ENCODE measurements at places on chromosomes 16 and 17.

DNA sequence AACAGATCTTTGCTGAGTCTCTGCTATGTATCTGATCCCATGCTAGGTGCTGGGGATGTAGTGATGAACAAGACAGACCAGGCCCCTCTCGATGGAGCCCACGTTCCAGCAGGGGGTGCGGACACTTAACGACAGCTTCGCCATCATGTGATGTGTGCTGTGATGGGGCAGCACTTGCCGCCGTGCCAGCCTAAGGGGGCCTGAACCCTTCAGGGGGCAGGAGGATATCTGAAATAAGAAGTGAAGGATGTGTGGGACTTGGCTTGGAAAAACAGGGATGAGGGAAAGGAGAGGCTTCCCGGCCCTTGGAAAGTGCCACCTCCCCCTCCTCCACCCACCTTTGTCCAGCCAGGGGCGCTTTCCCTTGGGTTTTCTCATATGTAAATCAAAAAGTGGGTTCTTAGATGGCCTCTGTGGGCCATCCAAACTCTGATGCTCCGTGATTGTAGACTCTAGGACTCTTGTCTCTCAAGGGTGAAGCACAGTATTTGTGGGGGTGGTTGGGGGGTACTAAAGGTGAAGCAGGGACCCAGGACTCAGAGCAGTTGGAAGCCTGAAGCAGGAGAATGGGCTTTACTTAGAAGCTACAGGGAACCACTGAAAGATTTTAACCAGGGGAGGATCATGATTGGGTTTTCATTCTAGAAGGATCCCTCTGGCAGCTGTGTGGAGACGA lies 4.0 kb upstream of the DLX3 start:
- no peak for DNase-seq

- no peak for DNase-seq
Observed at GRCh38 chr17:41766135-41766534, 20.4 kb downstream of the JUP start.

GRCh38 chr17:55728361-55728760 lies 5.7 kb upstream of the TMEM100 start:
- DNase-seq = no peak

- no peak for DNase-seq
Observed at GRCh38 chr16:21638573-21638975, 13.8 kb downstream of the IGSF6 start.

GRCh38 chr17:18248300-18248731 lies 10.2 kb downstream of the FLII start:
- DNase-seq = peak; percentile 42

DNA sequence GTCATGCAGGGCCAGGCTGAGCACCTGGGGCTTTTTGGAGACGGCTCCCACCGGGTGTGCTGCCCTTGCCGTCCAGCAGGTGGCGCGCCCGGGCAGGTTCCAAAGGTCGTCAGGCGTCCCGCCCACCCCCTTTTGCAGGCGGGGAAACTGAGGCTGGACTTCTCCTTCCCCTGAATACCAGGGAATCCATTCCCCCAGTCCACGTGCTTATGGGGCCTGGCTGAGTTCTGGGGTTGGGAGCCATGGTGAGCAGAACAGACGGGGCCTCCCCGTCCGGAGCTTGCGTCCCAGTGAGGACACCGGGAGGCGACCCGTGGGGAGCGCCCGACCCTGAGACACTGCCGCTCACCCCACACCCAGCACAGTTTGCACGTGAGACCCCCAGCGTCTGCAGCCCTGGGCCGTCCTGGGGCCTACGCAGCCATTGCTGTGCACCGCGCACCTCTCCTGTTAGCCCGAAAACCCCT lies 51.8 kb upstream of the JPH3 start:
- peak; percentile 66 for DNase-seq

DNA sequence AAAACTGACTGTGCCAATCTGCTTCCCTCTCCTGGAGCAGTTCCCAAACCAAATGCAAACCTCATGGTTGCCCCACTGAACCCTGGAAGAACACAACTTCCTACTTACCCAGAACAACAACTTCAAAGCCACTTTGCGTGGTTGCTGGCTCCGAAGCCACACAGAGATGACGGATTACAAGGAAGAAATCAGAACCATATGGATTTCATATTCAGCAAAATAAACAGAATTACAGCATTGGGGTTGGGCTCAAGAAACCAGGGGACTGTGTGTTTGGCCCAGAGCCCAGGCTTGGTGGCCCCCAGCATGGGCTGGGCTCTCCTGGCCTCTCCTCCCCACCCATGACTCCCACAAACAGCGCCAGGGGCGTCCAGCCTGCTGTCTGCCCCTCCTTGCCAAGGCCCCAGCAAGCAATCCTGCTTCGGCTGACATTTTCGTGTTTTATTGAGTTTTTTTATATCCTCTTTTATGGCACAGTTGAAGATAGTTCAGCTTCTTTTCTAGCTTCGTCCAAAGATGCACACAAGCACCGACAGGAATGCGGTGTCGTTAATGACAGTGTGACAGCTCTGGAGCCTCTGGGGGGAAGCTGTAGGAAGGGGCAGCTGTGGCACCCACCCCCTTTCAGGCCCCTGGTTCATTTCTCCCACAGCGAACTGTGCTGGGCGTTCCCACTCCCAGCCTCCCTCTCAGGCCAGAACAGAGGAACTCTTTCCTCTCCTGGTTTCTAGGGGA lies 137.1 kb downstream of the GAS7 start:
- DNase-seq = no peak

DNA sequence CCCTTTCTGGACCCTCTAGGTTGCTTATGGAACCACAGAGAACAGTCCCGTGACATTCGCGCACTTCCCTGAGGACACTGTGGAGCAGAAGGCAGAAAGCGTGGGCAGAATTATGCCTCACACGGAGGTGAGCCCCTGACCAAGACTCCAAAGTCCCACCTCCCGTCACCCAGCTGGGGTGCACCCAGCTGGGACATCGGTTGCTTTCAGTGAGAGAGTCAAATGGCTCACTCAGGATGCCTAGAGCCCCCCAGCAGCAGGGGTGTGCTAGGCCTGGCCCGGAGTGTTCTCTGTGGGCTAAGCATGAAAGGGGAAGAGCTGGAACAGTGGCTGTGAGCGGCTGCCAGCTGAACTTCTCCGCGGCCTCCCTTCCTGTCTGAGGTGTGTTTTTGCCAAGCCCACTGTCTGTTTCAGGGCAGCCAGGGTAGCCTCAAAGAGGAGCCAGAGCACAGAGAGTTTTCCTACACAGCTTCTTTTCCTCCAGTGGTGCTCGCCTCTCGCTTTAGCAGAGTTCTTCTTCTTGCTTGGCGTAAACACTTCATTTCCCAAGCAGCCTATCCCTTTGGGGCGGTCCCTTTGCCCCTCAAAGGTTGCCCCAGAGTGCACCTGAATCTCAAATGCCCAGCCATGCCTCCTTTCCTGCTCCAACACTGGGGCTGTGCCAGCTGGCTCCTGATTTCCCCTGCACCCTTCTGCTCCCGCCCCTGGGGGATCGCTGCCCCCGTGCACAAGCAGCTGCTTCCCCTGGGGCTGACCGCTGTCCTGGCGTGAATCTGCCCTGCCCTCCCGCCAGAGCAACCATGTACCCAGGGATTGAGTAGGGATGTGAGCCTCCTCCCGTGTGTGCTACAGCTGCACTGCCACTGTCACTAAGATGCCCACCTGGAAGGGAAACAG lies 2.6 kb upstream of the CHAD start:
- no peak for DNase-seq

DNA sequence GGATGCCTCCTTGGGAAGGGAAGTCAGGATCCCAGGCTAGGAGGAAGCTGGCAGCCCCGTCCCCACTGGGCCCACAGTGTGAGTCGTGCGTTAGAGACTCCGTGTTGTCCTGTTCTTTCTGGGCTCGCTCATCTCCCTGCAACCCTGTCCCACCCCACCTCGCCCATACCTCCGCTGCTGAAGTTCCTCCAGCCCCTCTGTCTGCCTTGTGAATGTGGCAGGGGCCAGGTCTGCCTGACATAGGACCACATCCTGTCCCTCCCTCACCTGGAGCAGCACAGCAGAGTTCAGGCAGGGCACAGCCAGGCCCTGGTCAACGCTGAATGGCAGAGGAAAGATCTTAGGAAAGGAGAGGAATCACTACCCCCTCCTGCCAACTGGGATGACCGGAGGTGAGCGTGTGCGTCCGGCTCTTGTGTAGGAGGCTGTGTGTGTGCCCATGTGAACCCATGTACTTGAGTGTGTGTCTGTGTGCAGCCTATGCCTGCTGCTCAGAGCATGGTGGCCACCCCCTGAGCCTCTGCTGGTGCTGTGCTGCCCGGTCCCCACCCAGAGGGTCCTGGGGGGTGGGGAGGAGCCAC lies 12.8 kb downstream of the KCNJ18 start:
- DNase-seq = no peak

GRCh38 chr17:17783116-17783824 lies 53.5 kb downstream of the SREBF1 start:
- DNase-seq = peak; percentile 44
